ENCODE measurements at places on chromosomes 11 and 22.

- DNase-seq = no peak
Measured at GRCh38 chr11:27081056-27081455, 40.4 kb downstream of the BBOX1 start.

GRCh38 chr11:12110714-12111548 is 541 bp downstream of the MICAL2 start:
- no peak for DNase-seq

GRCh38 chr11:33936725-33937604 is 45.1 kb upstream of the LMO2 start:
- peak; percentile 98 for DNase-seq

DNA sequence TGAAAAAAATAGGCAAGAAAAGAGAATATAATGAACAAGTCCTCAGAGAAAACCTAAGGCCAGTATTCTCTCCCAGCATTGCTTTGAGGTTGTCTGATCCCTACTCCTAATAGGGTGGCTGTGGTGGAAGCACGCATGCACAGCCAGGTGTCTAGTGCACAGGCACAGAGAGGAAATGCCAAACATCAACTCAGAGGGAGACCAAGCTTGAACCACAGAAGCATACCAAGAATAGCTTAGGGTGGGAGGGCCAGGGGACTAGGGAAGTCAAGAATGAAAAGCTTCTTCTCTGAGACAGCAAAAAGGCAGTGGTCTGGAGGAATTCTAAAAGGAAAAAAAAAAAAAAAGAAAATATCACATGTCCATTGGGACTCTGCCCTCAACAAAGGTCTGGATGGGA is 244.1 kb upstream of the API5 start:
- DNase-seq = no peak

DNA sequence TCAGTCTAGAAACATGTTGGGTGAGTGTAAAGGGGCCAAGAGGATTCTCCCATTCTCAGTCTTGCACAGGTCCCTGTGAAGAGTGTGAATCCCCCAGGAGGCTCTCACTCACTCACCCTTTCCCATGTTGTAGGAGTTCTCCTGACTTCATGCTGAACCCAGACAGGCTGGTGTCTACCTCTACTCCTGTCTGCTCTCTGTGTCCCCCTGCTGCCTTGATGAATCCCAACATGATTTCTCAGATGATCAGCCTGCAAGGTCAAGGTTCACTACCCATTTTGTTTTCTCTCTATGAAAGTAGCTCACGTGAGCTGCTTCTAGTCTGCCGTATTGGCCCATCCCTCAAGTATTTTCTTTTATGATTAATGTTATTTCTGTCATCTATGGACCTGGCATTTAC is 500.6 kb downstream of the ETS1 start:
- DNase-seq = no peak

- DNase-seq = peak; percentile 68
Measured at GRCh38 chr11:111540114-111540936, at the start of gene LAYN. Gene LAYN, plus strand, starts transcription at chr11:111540720. Its CDS starts 124 bp downstream, at chr11:111540844.

GRCh38 chr11:57798905-57799559 is 37.4 kb downstream of the CTNND1 start:
- DNase-seq = peak; percentile 49

GRCh38 chr22:31046539-31047226 is 34.4 kb upstream of the SMTN start:
- peak; percentile 99 for DNase-seq

DNA sequence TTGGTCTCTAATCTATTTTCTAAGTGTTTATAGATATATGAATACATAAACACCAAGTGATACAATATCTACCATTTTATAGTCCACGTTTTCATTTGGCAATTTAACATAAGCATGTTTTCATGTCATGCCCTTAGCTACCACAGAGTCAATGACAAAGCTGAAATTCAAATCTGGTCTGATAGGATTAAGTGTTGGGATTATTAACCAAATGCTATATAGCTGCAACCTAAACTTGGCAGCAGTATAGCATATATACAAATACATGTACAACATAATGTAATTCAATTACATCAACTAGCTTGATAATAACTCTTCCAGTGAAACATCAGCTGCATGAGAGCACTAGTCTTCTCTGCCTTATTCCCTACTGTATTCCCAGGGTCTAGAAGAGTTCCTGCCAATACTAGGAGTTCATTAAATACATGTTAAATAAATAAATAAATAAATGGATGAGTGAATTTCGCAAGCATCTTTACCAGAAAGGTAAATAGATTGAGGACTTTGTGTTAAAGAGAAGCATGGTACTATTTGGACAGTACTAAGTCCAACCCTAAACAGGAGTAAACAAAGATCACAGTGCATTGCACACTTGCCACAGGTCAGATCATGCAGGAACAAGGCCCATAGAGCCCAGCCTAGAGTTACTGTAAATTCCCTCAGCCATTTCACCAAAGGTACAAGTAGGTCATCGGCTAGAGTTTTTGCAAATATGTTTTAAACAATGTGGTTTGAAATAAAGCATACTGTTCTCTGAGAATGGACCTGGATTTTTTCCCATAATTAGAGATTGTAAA is 12.8 kb downstream of the SAA4 start:
- no peak for DNase-seq

DNA sequence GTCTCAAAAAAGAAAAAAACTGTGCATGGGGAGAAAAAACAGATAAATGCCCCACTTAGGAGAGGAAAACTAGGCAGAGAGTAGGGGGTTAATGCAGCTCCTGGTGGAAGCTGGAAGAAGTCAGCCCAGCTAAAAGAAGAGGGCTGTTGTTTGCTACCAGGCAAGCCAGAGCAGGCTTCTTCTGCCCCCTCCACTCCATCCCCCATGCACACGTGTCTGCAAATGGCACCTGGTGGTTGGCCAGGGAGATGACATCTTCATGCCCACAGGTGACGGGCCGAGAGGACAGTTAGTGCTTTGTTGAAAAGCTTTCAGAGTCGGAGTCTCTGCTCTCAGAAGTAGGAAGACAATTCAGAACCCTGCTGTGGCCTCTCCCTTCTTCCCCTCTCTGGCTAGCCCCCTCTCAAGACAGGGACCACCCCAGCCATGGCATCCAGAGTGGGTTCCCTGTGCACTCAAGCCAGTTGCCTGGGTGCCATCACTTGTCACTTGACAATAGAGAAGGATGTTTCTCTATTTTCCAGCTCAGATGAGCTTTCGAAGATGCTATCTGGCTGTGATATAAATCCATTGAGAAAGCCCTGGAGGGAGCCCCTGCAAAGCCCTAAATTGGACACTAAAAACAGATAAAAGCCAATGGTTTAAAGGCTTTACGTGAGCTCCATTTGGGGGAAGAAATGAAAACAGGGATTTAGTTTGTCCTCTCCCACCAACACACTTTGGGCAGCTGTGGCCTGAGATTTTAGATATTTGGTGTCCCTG is 142.0 kb downstream of the TRIM29 start:
- no peak for DNase-seq

DNA sequence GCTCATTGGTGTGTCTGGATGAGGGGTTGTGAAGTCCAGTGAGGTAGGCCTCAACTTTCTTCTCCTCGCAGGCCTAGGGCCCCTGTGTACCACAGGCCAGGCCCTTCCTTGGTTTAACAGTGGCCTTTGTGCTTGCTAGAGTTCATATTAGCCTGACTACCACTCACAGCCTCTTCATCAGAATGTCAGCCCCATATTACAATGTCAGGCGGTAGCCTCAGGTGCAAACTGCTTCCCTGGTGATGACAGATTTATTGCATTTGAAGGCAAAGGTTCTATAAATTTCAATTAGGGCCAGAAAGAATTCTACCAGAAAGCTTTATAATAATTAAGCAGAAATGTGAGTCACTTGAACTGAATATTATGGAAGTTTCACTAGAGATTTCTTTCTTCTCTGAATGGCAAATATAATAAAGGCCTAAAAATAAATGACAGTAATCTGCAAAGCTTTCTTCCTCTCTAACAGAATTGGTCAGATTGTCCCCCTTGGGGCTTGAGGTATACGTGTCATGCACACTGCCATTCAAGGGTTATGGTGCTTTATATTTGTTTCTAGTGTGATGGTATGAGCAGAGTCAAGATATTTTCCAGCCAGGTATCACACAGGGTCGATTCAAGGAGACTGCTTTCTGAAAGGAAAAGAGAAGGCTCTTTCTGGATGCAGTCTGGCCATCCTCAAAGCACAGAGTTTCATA is 210.3 kb downstream of the CWF19L2 start:
- DNase-seq = no peak

GRCh38 chr11:13448876-13449275 is 14.1 kb downstream of the BTBD10 start:
- DNase-seq = no peak

DNA sequence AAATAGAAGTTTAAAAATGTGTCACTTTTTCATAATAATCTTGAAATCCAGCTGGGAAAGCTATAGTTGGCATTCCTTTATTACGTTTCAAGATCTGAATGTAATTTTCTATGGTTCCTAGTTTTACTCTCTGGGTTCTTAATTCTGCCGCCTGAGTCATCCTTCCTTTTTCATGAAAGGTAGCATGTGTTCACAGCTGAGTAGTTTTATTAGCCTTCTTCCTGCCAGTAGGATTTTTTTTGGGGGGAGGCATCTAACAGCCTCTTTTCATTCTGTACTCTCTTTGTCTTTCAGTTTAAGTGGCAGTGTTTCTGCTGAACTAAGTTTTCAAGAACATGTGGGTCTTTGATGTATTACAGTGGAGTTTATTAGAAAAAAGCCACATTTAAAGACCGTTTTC is 36.5 kb downstream of the OR2AG2 start:
- DNase-seq = no peak

DNA sequence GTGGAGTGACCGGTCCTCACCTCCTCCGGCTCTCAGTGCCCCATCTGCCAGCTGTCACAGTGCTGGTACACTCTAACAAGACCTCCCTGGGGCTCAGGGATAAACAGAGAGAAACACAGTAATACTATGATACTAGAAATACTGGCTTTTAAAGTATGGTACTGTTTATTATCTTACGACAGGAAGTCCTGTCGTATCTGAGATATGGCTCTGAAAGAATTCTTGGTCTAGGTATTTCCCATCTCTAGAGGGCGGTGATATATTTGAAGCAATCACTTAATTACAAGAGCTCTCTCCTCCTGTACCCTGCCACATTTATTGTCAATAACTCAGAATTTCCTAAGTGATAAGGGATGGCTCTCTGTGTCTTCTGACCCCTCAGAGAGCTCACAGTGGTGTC is 119.1 kb downstream of the RRM1 start:
- DNase-seq = no peak

DNA sequence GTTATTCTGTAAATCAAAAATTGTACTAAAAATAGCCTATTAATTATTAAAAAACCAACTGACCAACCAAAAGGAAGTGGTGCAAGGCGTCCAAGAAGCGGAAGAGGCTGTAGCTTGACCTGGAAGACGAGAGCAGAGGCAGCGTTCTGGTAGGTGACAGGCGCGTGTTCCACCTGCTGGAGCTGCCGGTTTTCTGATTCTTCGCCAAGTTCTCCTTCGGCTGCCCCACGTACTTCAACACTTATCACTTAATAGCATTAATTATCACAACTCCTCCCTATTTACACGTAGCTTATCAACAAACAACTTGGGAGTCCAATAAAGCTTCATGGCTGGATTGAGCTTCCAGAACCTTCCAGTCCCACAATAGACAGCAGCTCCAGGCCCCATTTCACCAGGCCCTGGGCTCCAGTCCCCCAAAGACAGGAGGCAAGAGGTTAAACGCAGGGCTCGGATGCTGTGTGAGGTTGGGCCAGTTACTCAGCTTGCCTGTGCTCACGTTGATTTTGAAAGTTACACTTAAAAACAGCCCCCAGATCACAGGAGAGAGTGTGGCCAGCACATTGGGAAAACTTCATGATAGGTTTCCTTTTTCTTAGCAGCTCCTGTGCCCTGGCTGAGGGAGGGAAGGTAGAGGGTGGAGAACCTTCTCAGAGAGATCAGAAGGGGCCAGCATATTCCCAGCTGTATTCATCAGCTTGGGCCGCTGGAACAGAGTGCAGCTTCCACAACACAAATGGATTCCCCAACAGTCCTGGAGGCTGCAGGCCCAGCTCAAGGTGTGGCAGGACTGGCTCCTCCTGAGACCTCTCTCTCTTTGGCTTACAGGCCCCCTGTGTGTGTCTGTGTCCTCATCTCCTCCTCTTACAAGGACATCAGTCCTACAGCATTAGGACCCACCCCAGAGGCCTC is 54.2 kb upstream of the FGF3 start:
- DNase-seq = no peak

GRCh38 chr11:10443721-10444235 is 11.3 kb upstream of the AMPD3 start:
- no peak for DNase-seq

- DNase-seq = peak; percentile 35
Measured at GRCh38 chr11:75577207-75577606, 15.2 kb downstream of the SERPINH1 start.

DNA sequence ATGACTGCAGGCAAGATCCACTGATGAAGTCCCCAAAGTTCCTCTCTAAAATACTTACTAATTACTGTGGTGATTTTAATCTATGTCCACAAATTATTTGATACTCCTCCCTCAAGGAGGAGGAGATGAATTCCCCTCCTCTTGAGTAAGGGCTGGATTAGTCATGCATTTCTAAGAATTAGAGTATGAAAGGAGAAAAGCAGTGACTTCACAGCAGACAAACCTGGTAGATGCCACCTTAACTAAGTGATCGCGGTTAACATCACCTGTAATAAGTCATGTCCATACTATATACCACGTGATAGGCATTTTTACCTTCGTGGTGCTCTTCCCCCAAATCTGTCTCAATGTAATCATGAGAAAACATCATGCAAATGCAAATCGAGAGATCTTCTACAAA is 52.0 kb upstream of the TSPAN18 start:
- no peak for DNase-seq

DNA sequence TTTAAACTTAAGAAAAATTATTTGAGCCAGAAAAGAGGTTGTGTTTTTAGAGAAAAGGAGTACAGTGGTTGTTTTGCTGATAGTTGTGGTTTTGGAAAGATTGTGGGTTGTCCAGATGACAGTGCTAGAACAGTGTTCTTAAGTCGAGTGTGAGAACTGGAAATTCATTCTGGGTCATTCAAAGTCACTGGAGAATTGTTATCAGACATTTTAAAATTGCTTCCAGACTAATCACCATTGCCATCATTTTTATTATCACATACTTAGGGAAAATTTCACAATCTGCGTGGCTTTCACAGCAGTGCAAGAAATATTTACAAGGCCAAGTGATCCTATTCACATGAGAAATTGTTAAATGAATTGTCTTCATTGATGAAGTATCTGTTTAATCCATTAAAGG is 242.2 kb upstream of the DDI1 start:
- no peak for DNase-seq

DNA sequence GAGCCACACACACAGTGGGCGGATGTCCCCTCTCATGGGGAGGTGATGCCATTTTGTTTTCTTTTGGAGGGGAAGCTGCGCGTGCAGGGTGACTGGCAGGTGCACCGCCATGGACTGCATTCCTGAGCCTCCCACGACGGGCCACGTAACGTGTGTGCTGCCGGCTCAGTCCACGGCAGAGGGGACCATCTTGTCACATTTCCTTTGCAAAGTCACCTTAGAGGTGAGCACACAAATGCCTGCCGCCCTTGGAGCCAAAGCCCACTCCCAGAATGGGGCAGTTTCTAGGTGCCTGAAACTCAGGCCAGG is 262.5 kb downstream of the CTTN start:
- DNase-seq = no peak

DNA sequence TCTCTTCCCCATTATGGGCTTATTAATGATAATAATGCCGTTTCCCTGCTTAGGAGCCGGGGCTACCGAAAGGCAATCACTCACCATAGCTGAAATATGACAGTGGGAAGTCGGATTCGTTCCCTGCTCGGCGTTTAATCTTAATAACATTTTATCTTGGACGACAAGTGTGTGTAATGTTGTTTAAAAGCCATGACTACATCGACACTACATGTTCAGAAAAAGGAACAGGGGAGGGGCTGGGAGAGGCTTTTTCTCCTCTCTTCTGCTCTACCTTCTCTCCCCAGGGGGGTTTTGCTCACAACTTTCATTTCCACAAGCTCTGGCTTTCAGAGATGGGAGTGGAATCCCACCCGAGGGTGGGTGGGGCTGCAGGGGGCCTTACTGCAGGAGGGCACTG is 105.5 kb downstream of the DSCAML1 start:
- no peak for DNase-seq

Measured in dermis microvascular lymphatic vessel endothelial cell (primary cell).